ENCODE measurements at places on chromosomes 11 and 22. TPM values are rescaled to one million over a fixed set of nuclear protein-coding genes. Genes with fewer than 3 reads are reported as not detected.

DNA sequence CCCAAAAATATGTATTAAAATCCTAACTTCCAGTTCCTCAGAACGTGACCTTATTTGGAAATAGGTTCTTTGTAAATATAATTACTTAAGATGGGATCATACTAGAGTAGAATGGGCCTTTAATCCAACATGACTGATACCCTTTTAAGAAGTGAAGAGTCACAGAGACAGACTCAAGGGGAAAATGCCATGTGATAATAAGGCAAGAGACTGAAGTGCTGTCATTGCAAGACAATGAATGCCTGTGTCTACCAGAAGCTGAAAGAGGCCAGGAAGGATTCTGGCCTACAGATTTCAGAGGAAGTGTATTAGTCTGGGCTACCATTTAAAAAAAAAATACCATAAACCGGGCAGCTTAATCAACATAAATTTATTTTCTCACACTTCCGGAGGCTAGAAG is 85.9 kb upstream of the LRRC55 start:
- no peak for DNase-seq

GRCh38 chr22:19599626-19600243 is 75.5 kb upstream of the CLDN5 start:
- no peak for DNase-seq

KCNK4 gene
- not detected for total RNA-seq

AKIP1 gene
- total RNA-seq = 22.6 TPM

DNA sequence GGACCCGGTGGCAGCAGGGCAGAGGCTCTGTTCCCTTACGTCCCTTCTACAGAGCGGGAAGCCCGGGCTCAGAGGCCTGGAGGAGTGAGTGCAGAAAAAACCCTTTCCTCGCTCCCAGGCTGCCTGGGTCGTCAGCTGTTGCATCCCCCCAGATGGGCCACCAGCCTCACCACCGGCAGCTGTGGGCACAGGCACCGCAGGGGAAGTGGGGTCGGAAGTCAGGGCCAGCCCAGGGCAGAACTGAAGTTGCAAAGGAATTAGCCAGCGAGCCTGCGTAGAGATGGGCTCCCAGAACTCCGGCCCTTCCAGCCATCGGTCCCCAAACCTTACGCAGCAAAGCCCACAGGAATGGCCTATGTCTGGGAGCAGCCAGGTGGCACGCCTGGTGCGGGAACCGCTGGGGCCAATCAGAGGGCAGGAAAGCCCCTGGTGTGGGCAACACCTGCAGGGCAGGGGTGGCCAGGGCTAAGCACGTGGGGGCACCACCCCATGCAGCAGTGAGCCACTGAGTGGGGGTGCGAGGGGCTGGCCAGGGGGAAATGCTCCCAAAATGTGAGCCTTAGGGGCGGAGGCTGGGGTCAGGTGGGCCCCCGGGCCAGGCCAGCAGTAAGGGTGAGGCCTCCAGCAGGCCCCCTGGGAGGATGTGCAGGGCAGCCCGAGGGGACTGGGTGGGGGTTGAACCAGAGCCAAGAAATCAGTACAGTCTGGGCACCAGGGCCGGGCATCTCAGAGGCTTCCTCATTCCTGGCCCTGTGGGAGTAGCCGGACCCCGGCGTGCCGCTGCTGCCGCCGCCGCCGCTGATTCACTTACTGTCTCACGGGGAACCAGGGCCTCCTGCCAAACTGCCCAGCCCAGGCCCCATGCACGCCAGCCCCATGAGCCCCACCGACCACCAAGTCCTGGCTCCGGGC is 58.2 kb downstream of the WNT7B start:
- DNase-seq = no peak

GRCh38 chr11:118749429-118749828 is 41.5 kb downstream of the DDX6 start:
- no peak for DNase-seq

IMMP1L gene
- total RNA-seq = 27.7 TPM

B4GALNT4 gene
- total RNA-seq = 2.1 TPM

CARD18 gene
- total RNA-seq = not detected

KIRREL3 gene
- total RNA-seq = 2.1 TPM

SLC22A9 gene
- total RNA-seq = not detected

DNA sequence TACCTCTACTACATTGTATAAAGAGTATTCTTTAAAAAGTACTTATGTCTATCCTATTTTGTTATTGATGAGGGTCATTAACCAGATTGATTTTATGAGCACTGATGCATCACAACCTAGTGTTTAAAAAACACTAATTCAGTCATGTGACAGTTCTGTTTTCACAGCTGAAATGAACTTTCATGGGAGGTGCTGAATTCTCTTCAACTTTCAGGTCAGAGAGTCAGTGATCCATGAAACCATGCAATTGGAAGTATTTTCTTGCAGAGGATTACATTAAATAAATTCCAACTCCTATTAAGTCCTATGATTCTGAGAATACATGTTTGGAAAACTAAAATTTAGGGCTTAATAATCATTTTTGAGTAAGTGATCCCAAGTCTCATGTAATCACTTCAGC is 889.4 kb downstream of the KCNA4 start:
- no peak for DNase-seq

DNA sequence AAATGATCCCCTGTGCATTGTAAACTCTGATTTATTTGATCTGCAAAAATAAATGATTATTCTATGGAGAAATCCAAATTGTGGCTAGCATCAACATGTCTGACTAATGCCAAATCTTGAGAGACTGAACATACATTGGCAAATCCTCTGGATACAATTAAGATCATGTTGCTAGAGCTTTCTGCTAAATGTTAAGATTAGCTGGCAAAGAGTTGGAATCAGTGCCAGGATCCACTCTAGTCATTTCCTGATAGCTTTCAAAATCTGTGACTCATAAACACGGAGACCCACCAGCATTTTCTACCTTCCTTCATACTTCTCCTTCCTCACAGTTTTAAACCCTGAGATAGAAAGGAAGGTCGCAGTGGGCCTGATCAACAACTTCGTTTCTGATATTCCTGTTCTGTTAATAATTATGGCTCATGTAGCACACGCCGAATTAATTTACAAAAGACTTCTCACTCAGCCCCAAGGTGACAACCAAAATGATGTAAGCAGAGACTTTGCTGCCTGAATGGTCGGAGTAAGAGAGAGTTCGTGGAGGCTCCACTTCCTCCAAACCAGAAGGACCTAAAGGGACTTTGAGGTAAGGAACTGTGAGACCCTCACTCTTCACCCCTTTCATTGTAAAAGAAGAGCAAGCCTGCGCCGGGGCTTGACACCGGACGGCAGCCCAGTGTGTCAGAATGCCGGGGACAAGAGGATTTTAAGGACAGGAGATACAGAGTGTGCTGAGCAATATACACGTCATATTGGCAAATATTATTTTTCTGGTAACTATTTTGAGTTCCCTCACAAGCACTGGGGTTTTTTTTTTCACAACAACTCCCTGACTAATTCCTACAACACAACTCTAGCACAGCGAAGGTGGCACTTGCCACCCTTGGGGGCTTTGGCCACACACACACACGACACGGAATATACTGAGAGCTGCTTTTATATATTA is 42.0 kb downstream of the SERPINH1 start:
- no peak for DNase-seq

DNA sequence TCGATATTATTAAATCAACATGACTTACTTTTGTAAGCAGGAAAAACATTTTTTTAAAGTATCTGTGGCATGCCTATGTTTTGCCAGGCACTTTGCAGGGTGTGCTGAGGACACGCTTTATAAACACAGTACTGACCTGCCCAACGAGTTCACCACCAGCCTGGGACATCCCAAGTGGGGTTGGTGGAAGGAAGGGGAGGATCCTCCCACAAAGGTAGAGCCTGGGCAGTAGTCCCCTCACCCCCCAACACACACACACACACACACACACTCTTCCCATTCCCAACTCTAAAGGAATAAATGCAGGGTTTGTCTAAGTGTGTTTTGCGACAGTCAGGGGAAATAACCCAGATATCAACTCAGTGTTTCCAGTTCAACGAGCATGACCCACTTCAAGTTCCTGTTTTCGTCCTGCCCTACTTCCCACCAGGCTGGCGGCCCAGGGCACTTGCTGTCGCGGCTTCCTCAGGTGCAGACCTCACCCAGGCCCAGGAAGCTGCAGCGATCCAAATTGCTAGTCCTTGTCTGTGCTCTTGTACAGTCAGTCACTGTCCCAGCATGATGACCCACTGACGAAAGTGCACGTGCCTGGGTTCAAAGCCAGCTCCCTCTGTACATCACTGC is 3.1 kb downstream of the CERK start:
- DNase-seq = no peak

MS4A6E gene
- not detected for total RNA-seq

DNA sequence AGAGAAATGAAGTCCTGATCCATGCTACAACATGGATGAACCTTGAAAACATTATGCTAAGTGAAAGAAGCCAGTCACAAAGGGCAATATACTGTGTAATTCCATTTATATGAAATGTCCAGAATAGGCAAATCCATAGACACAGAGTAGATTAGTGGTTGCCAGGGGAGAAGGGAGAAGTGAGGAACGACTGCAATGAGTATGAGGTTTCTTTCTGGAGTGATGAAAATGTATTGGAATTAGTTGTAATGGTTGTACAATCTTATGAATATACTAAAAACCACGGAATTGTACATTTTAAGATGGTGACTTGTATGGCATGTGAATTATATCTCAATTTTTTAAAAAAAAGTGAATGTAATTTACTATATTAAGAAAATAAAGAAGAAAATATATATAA is 83.1 kb upstream of the GDPD4 start:
- no peak for DNase-seq

GRCh38 chr11:57680552-57680874 is 12.6 kb downstream of the ZDHHC5 start:
- no peak for DNase-seq

SLC22A6 gene
- total RNA-seq = not detected

DNA sequence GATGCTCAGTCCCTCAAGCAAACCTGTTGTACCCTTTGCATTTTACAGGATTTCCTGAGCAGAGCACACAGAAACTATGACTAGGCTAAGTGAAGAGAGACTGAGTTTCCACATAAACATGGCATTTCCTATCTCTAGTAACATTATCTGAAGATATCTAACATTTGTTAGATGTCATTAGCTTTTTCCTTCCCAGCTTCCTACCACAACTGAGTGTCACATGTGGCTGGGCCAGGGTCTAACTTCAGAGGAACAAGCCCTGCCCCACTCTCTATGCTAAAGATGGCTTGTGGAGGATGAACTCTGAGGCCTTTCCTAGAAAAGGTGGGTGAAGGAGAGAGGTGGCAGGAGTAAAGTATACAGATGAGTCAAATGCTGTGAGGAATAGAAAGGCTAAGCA is 16.5 kb downstream of the C22orf42 start:
- DNase-seq = no peak

- peak; percentile 53 for DNase-seq
Observed at GRCh38 chr11:125287491-125288210, 123.1 kb downstream of the PKNOX2 start.

Data from left cardiac atrium (tissue), 4 donors.